CD4-positive, CD25-positive, alpha-beta regulatory T cell (primary cell): ENCODE measurements at places on chromosomes 1 and 21.

DNA sequence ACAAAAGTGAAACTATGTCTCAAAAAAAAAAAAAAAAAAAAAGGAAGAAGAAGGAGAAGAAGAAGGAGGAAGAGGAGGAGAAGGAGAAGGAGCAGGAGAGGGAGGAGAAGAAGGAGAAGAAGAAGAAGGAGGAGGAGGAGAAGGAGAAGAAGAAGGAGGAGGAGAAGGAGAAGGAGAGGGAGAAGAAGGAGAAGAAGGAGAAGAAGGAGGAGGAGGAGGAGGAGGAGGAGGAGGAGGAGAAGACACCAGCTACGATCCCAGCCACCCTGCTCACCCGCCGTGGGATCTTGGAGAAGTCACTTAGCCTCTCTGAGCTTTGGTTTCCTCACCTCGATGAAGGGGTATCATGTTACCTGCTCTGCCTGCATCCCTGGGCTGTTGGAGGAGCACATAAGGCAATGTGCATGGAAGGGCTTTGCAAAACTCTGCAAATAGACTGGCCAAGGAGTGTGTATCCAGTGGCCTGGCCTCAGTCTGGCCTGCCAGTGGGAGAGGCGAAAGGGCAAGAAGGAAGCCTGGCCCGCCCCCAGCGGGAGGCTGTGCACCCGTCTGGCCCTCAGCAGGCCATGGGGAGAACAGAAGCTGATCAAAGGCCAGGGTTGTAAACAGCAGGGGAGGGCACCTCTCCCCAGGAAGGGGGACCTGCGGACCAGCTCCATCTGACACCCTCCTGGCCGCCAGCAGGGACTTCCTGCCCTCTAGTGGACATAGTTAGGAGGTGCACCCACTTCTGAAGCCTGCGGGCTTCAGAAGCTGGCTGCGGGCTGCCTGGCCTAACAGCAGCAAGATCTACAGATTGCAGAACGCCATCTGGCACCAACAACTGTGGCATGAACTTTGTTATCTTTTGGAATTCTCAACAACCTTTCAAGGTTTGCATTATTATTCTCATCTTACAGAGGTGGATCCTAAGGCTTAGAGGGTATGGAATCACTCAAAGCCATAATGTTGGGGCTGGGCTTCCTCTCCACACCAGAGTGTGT, 19.2 kb upstream of the CDK18 start:
- DNase-seq: peak; percentile 74

DNA sequence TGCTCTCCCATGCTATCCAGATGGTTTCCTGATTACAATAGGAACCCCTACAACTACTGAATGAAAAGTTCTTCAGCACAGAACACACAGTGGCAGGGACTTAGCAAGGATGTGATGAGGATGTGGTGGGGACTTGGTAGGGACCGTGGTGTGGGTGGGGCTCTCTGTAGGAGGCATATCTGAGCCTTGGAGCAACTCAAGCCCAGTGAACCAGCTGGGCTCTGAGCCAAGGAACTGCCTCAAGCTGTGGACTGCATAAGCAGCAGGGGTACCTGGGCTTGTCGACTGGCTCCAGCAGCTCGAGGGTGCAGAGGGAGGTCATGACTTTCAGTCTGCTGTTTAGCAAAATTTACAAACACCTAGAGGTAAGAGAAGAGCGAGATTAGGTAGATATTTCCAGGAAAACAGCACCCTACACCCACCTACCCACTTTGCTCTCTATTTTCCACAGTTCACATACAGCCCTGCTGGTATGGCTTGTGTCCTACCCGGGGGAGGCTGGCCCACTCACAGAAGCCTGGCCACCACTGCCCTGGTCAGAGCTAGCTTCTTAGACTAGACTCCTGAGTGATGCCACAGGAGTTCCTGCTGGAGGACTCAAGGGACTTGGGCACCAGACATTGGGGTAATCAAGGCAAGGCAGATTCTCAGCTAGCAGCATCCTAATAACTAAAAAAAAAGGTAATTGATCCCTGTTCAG, 86.8 kb upstream of the GCLM start:
- peak; percentile 3 for DNase-seq

GRCh38 chr21:16624479-16625118, 888.2 kb upstream of the CXADR start:
- no peak for DNase-seq

DNA sequence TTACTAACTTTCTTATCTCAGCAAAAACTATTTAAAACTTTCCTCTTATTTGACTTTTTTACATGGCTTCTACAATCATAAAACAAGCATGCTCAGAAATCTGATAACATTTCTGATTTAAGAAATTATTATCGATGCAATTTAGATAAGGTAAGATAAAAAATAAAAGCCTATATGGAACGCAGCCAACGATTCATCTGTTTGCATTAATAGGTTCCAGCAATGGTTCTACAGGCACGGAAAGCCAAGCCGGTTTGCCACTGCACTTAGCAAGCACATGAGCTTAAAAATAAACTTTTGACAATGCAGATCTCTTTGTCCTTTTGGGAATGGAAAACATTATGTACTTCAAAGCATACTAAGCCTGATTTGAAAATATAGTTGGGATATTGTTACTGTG, 77.5 kb upstream of the KCNK2 start:
- no peak for DNase-seq

- no peak for DNase-seq
These were observed 660.0 kb downstream of the PTPRU start for GRCh38 chr1:29896300-29896699.

DNA sequence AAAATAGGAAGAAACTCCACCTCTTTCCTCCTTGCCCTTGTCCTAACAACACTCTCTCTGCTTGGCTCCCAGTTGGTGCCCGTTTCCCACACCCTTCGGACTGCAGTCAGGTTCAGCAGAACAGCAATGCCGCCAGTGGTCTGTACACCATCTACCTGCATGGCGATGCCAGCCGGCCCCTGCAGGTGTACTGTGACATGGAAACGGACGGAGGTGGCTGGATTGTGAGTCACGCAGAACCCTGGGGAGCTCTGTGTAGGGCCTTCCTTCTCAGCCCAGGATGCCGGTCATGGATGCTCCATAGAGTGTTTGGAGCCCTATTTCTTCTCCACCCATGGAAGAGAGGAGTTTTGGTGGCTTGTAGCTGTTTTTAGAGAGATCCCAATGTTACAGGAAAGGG, 60.9 kb downstream of the TNN start:
- no peak for DNase-seq

GRCh38 chr1:29309621-29310020, 73.3 kb downstream of the PTPRU start:
- DNase-seq: no peak

DNA sequence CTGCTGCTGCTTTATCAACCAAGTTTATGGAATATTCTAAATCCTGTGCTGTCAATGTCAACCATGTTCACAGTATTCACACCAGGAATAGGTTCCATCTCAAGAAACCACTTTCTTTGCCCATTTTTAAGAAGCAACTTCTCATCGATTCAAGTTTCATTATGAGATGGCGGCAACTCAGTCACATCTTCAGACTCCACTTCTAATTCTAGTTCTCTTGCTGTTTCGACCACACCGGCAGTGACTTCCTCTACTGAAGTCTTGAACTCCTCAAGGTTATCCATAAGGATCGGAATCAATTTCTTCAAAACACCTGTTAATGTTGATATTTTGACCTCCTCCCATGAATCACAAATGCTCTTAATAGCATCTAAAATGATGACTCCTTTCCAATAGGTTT, 39.7 kb upstream of the IFNLR1 start:
- no peak for DNase-seq

DNA sequence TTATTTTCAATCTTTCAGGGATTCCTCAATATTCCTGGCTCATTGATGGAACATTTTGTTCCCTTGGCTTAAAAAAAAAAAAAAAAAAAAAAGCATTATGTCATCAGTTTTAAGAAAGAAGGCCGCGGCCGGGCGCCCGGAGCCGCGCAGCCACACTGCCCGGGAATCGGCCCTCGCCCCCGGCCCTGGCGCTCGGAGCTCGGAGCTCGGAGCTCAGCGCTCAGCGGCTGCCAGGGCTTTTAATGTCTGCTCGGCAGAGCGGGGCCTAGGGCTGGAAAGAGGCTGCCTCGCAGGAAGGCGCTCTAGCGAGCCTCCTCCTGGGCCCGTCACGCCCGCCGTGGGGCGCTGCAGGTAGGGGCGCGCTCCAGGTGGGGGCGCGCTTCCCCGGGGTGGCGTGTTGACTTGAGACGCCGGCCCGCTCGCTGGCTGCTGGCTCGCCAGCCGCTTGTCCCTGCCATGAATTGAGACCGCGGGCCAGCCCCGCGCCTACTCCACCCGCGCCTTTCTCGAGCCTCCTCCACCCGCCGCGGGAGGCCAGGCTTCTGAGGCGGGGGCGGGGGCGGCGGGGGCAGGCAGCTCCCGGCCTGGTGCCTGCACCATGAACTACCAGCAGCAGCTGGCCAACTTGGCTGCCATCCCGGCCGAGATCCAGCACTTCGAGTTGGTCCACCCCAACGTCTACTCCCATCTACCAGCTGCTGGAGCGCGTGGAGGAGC, 5.4 kb upstream of the TDRD5 start:
- no peak for DNase-seq

DNA sequence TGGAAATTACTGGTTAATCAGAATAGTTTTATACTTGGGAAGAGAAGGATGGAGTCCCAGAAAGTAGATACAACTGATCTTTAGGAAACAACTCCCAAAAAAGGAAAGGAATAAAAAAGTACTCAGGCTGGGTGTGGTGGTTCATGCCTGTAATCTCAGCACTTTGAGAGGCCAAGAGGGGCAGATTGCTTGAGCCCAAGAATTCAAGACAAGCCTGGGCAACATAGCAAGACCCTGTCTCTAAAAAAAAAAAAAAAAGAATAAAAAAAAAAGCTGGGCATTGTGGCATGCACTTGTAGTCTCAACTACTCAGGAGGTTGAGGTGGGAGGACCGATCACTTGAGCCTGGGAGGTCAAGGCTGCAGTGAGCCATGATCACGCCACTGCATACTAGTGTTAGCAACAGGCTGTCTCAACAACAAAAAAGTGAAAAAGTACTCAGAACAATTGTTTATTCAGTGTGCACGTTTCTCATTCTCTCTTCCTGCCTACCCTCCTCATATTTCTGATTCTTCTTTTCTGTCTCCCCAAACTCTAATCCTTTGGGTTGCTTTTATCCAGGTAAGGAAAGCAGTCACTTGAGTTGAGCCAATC, 2.2 kb upstream of the DHCR24 start:
- no peak for DNase-seq

DNA sequence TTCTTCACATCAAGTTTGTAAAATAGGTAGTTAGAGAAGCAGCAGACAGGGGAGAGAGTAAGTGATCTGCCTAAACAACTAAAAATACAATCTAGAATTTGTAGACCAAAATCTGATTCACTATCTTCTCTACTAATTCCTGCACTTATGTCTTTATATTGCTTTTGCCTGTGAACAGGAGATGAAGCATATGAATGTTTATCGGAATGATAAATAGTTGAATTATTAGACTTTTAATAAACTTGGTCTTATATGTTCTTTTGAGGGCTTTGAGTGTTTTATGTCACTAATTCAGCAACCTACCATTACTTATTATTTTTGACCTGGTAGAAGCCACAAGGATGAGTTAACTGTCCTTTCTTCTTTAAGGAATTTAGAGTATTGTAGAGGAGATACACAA, 2.3 kb downstream of the DESI2 start:
- no peak for DNase-seq

- no peak for DNase-seq
These were observed 14.9 kb downstream of the TRIM33 start for GRCh38 chr1:114496089-114496488.

GRCh38 chr21:15761507-15762100, 31.8 kb downstream of the USP25 start:
- DNase-seq: no peak

DNA sequence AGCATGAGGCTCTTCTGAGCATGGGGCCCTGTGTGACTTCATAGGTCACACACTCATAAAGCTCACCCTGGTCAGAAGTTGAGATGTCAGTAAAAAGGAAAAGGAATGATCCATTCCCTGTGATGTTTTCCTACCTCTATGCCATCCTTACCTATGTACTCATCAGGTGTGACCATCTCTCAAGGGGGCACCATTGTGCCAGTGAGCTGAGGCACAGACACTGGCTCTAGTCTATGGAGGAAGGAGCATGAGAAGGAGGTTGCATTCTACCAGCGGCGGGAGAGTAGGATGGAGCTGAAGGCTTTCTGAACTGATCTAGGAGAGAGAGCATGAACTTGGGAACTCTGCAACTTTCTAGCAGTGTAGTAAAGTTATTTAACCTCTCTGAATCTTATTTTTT, 65.8 kb upstream of the RGL1 start:
- DNase-seq: no peak

- DNase-seq: no peak
These were observed 192.5 kb upstream of the ZRANB2 start for GRCh38 chr1:71273334-71273733.

GRCh38 chr1:241411776-241412338, 54.9 kb upstream of the RGS7 start:
- no peak for DNase-seq

GRCh38 chr1:2925918-2926317, 95.3 kb upstream of the ACTRT2 start:
- DNase-seq: no peak

GRCh38 chr1:44024903-44025525, 6.2 kb downstream of the SLC6A9 start:
- no peak for DNase-seq

- DNase-seq: no peak
These were observed 13.2 kb upstream of the SEC16B start for GRCh38 chr1:177983077-177983476.

DNA sequence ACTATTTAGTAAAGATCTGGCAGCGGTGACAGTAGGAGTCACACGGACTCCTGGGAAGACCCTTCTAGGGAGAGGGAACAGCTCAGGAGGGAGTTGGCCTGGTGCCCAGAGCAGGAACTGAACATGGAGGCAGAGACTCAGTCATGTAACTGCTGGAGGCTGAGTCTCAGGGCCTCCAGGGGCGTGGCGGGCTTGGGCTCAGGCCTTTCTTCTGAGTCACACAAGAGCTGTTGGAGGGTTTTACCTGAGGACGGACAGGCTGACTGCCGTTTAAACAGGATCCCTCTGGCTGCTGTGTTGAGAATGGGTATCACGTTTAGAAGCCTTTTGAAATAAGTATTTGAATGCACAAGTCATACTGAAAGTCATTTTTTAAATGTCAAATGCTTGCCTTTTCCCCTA, 7.2 kb upstream of the ETS2 start:
- no peak for DNase-seq

DNA sequence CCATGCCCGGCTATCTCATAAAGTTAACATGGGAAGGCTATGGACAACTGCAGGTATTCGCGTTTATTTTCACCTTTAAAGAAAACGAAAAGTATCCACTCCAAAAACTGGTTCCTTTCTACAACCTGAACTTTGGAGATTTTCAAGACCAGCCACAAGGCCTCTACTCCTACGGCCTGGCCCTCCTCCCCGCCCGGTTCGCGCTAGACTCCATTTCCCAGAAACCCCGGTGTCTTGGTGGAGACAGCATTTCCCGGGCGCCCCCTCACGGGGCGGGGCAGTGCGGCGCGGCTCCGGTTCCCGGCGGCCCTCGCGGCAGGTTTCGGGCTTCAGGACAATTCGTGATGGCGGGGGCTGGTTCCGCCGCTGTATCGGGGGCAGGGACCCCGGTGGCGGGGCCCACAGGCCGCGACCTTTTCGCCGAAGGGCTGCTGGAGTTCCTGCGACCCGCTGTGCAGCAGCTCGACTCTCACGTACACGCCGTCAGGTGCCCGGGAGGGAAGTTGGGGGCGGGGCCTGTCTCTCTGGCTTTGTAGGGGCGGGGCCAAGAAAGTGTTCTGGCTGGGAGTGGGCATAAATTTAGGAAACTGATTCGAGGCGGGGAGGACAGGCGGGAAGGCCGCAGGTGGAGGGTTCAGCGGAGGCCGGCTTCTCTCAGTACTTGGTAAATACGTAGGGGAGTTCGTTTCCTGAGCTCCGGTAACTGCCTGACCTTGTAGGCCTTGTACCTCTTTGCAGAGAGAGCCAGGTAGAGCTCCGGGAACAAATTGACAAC, at the start of gene SNAPIN:
Gene SNAPIN, plus strand, starts transcription at position 304 of the 775 bp plus-strand sequence. Its CDS starts 41 bp downstream, at position 345.
- peak; percentile 90 for DNase-seq

- DNase-seq: no peak
These were observed 29.4 kb downstream of the KAZN start for GRCh38 chr1:14627608-14628489.
